ENCODE measurements at places on chromosomes 2 and 18.
A peak's percentile ranks its signal among the peaks of the same experiment; 100 is the strongest.

DNA sequence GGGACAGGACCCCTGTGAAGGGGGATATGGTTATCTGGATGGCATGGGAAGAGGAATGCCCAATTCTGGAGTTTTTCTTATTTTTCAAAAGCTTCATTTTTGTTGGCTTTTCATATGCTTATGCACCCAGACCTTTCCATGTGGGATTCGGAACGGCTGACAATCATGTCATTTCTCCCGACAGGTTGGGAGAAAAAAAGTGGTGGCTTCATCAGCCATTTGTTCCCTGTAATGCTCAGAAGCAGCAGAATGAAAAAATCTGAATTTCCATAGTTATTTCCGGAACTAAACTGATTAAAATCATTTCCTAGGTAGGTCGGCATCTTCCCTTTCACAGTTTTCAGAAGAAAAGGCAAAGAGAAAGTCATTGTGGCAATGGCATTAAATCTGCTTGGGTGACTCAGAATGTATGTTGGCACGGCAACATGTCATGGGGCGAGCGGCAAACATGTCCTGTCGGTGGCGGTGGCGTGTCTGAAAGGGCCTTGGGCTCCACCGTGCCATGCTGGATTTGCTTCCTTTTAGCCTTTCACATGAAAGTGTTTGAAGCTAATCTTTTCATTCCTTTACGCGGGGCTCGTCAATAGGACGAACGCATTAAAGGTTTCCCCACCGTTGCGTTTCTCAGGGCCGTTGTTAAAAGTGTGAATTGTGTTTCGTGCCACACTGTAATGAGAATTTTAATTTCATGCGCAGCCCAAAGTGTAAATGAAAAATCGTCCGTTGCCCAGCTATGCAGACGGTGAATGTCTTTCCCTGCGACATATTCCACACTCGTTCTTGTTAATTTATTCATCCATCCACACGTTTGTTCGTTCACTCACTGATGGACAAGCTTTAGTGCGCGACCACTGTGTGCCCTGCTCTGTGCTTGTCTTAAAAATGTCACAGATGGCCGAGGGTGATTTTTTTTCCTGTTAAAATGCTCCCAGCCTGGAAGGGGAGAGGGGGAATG lies 18.5 kb downstream of the ACKR3 start:
- no peak overlapping the region for H3K27ac ChIP-seq
- DNase-seq = no peak
- no peaks in the 10 kb centered on the region for H3K36me3 ChIP-seq
- H3K4me1 ChIP-seq = no peaks in the 10 kb centered on the region

DNA sequence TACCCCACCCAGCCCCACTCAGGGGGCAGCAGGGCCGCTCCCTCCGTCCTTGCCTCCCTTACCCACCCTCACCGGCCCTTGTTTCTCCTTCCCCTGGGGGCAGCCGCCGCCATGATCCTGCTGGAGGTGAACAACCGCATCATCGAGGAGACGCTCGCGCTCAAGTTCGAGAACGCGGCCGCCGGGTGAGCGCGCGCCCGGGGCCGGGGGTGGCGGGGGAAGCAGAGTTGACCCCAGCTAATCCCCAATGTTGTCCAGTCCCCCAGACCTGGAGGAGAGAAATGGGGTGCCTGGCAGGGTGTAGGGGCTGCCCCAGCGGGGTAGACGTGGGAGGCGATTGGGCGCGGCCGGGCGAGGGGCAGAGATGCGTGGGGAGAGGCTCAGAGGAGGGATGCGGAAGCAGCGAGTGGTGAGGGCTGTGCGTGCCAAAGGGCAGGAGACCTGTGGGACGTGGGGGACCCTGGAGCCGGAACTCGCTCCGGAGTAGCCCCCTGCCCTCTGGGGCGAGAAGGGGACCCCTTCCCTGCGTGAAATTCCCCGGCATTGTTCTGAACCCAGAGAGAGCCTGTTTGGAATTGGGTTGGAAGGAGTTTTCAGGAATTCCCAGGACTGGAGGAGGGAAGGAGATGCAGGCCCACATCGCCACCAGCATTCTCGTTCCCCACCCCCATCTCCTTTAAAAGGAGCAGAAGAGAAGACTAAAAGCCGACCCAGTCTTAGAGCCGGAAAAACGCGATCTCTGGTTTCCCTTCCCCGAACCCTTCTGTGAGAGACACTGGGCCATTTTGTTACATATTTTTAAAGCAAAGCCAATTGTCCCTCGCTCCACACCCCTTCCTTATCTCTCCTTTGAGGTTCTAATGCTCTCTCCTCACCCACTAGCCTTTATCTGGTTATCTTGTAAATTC lies 625 bp downstream of the ARPC2 start:
- peak; percentile 74 for DNase-seq
- peak overlapping the region; percentile 92 for H3K27ac ChIP-seq
- peak overlapping the region; percentile 93 for H3K4me3 ChIP-seq
- H3K4me1 ChIP-seq = peaks cover 49% of the 10 kb centered on the region

- H3K4me3 ChIP-seq = no peak overlapping the region
- H3K27ac ChIP-seq = no peak overlapping the region
- no peak for DNase-seq
- peaks cover 13% of the 10 kb centered on the region for H3K36me3 ChIP-seq
- H3K27me3 ChIP-seq = peaks cover 9% of the 10 kb centered on the region
These were observed 22.5 kb upstream of the POLE4 start for GRCh38 chr2:74935975-74936391.

- DNase-seq = no peak
- H3K4me1 ChIP-seq = no peaks in the 10 kb centered on the region
- H3K27ac ChIP-seq = no peak overlapping the region
- H3K27me3 ChIP-seq = no peaks in the 10 kb centered on the region
These were observed 168.5 kb downstream of the CBLN2 start for GRCh38 chr18:72375618-72376017.

DNA sequence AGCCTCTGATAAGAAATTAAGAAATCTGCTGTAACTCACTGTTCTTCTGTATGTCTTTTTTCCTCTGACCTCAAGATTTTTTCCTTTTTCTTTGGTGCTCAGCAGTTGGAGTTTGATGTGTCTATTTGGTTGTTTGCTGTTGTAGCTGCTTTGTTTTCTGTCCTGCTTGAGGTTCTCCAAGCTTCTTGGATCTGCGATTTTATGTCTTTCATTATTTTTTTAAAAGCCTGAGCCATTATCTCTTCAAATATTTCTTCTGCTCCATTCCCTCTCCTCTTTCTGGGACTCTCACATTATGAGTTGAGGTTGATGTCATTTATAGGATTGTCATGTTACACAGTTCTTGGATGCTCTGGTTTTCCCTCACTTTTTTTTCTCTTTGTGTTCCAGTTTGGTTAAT lies 47.7 kb downstream of the RAMP1 start:
- no peak overlapping the region for H3K4me3 ChIP-seq
- peak overlapping the region; percentile 47 for H3K27ac ChIP-seq
- DNase-seq = no peak

DNA sequence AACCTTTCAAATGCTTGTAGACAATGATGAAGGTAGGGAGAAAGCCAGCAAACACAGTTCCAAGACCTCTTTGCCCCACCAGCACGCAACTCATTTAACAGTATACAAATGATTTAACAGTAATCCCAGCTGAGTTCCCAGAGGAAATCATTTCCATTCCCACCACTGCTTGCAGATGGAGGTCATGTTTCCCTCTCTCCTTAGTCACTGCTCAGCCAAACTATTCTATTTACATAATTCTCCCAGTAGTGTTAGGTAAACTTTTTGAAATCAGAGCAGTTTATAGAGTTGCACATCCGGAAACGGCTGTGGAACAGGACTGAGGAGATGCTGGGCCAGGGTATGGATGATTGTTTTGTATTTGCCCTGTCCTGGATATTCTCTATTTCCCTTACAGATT lies 328.5 kb downstream of the FIGN start:
- no peak for DNase-seq
- no peak overlapping the region for H3K4me3 ChIP-seq
- no peaks in the 10 kb centered on the region for H3K36me3 ChIP-seq
- no peak overlapping the region for H3K27ac ChIP-seq
- no peaks in the 10 kb centered on the region for H3K4me1 ChIP-seq

GRCh38 chr2:37523814-37524362 lies 147.6 kb downstream of the CDC42EP3 start:
- H3K36me3 ChIP-seq = no peaks in the 10 kb centered on the region
- peaks cover 8% of the 10 kb centered on the region for H3K27me3 ChIP-seq
- DNase-seq = no peak
- no peak overlapping the region for H3K27ac ChIP-seq

GRCh38 chr18:69208545-69208944 lies 192.1 kb upstream of the DOK6 start:
- no peaks in the 10 kb centered on the region for H3K4me1 ChIP-seq
- peaks cover 1% of the 10 kb centered on the region for H3K27me3 ChIP-seq

- no peaks in the 10 kb centered on the region for H3K4me1 ChIP-seq
- no peaks in the 10 kb centered on the region for H3K27me3 ChIP-seq
- H3K36me3 ChIP-seq = peaks cover 19% of the 10 kb centered on the region
- DNase-seq = no peak
- no peak overlapping the region for H3K4me3 ChIP-seq
These were observed 95.6 kb downstream of the ITGA4 start for GRCh38 chr2:181552808-181553207.

GRCh38 chr18:79597176-79597830 lies 82.3 kb upstream of the CTDP1 start:
- H3K4me3 ChIP-seq = no peak overlapping the region
- DNase-seq = no peak
- no peak overlapping the region for H3K27ac ChIP-seq
- H3K36me3 ChIP-seq = no peaks in the 10 kb centered on the region
- H3K4me1 ChIP-seq = no peaks in the 10 kb centered on the region

GRCh38 chr2:113867571-113867970 lies 22.3 kb upstream of the ACTR3 start:
- peaks cover 7% of the 10 kb centered on the region for H3K27me3 ChIP-seq
- H3K27ac ChIP-seq = no peak overlapping the region
- H3K4me3 ChIP-seq = no peak overlapping the region

DNA sequence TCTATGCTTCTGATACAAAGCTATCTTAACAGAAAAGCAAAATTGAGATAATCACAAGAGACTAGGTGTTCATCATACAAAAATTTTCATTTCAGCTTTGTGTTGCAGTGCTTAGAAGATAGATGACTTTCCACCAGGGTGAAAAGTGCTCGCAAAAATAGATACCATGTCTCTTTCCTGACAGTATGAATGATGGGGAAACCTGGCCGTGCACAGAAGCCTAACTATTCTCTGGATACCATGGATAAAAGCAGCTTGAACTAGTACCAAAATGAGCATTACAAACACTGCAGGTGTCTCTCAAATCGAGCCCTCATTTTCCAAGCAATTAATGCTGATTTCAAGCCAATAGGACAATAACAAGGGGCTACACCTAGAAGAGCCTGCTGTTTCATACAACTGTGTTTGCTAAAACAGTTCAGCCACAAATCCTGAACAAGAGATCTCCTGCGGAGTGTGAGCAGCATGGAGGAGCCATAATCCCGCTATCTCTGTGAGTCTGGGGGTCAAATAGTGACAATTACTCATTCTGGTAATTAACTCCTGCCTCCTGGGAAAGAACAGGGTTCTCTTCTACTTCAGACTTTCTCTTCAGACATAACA lies 507.6 kb downstream of the PID1 start:
- DNase-seq = no peak
- no peak overlapping the region for H3K27ac ChIP-seq
- H3K27me3 ChIP-seq = no peaks in the 10 kb centered on the region
- no peaks in the 10 kb centered on the region for H3K36me3 ChIP-seq

- peaks cover 16% of the 10 kb centered on the region for H3K36me3 ChIP-seq
- no peak overlapping the region for H3K4me3 ChIP-seq
- H3K4me1 ChIP-seq = peaks cover 18% of the 10 kb centered on the region
- no peak for DNase-seq
- H3K27ac ChIP-seq = no peak overlapping the region
- no peaks in the 10 kb centered on the region for H3K27me3 ChIP-seq
These were observed 395.0 kb downstream of the ZEB2 start for GRCh38 chr2:144124882-144125281.
